Mesenteric fat pad (tissue), 1 donor: ENCODE measurements at places on chromosomes 6 and 20.
A peak's percentile ranks its signal among the peaks of the same experiment; 100 is the strongest.

GRCh38 chr6:52594221-52594620 is 17.4 kb upstream of the TRAM2 start:
- DNase-seq: no peak

- DNase-seq: peak; percentile 37
These were observed 9.2 kb downstream of the BEND3 start for GRCh38 chr6:107106165-107106564.

- DNase-seq: no peak
These were observed 121.4 kb upstream of the TRAF3IP2 start for GRCh38 chr6:111727041-111727440.

GRCh38 chr20:1035466-1035865 is 33.4 kb upstream of the RSPO4 start:
- DNase-seq: no peak

DNA sequence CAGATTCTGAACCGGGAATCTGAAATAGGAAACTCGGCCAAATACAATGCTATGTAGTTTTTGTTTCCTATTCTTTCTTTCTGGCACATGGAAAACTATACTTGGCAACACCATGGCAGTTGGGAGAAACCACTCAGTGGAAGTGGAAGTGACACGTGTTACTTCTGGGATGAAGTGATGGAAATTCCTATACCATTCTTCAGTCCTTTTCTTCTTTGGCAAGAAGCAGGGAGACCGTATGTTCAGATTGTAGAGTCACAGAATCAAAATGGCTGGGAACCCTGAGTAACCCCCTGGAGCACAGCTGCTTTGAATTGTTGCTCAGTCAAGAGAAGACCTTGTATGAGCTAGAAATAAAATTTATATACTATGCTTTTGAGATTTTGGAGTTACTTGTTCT is 18.8 kb upstream of the TINAG start:
- no peak for DNase-seq

DNA sequence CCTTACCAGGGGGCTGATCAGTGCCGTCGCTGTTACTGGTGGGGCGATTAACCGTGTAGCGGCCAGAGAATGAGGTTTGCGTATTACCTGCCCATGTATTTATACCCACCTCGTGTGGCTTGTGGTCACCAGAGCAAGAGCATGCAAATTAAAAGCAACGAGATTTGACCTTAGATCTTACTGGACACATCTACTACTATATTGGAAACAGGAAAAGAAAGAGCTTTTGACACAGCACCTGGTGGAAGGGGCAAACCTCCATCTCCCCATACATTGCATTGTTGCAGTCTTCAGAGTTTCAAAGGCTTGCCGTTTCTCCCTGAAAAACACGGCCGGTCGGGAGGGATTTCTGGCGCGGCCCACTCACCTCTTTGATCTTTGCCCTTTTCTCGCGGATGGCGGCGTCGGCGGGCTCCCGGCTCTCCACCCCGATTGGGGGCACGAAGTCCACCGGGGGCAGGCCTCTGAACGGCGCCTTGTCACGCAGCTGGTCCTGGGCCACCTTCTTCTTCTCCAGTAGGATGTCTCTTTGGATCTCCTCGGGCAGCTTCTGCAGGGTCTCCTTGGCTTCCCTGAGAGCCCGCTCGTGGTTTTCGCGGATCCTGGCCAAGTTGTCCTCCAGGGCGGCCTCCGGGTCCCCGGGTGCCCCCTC is 1.3 kb downstream of the MAN1A1 start:
- no peak for DNase-seq

DNA sequence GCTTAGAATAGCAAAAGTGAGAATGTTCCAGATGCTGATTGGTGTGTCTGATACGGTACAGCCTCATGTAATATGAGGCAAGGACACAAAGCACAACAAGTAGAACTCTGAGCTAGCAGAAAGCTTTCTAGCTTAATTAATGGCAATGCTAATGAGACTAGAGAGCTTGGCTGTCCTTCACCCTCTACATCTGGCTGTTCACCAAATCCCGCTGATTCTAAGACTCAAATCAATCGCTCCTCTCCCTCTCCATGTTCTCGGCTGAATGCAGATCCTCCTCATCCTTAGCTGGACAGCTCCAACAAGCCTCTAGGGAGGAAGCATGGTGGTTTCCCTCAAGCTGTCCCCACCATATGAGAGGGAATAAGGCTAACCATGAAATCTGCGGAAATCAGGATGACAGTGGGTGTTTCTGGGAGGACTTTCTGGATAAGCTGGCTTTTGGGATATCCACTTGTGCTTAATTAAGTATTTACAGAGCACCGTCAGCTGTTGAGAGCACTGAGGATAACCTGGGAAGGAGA is 128.9 kb downstream of the FOXC1 start:
- DNase-seq: no peak

DNA sequence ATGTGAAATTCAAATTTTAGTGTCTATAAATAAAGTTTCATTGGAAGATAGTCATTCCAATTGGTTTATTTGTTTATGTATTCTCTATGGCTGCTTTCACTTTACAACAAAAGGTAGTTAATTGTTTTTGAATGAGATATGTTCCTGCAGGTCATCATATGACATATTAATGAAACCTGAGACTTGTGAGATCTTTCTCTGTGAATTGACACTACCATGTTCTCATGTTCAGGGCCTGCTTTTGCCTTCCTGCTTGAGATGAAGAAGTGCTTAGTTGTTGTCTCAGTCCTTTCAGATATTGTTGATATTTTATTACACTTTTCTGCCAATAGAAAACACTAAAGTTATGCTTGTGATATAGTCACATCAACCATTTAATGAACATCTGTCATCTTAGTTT is 132.5 kb downstream of the UTRN start:
- DNase-seq: no peak

DNA sequence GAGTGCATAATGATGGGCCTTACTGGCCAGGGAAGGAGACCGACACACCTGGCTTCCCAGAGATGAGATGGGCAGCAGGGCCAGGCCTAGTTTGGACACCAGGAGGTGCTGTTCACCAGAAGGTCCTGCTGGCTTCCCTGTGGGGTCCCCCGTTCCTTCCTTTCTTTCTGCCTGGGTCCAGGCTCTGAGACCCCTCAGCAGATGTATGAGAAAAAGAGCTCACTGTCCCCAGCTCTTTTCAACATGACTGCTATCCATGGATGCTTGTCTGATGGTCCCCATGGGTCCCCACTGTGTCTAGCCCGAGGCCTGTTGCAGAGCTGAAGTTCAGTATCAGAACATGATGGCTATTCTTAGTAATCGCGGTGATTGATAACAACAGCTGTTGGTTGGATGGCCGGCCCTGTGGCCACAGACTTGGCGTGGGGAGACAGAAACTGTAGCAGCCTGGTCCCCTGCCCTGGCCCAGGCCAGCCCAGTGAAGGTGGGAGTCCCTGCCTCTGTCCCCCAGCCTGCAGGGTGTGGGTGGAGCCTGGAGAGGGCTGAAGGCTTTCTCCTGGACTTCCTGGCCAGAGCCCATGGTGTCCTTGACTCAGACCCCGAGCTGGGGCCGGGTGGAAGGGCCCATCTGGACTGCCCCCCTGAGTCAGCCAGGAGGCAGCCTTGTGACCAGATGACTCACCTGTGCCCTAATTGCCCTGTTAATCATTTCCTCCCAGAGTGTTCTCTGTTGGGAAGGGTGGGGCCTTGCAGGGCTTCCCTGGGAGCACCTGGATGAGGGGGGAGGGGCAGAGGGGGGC is 9.9 kb upstream of the BAK1 start:
- DNase-seq: no peak

GRCh38 chr6:39947611-39948068 is 13.4 kb upstream of the MOCS1 start:
- no peak for DNase-seq

GRCh38 chr6:152002306-152002705 is 194.8 kb downstream of the ESR1 start:
- no peak for DNase-seq

DNA sequence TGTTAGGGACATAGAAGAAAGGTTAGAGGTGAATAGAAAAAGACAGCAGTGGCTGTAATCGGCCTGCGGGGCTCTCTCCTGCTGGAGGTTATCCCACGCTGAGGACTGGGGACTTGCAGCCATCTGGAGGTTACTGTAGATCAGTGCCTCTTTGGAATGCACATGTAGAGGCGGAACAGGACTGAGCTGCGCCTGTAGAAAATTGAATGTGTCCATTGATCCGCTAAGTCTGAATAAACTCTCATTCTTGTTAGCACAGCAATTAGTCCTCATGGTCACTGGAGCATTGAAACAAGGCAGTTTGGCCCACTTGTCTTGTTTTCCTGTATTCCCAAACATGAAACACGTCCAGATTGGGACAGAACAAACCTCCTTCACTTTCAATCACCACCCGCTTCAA is 46.3 kb upstream of the F13A1 start:
- DNase-seq: no peak

DNA sequence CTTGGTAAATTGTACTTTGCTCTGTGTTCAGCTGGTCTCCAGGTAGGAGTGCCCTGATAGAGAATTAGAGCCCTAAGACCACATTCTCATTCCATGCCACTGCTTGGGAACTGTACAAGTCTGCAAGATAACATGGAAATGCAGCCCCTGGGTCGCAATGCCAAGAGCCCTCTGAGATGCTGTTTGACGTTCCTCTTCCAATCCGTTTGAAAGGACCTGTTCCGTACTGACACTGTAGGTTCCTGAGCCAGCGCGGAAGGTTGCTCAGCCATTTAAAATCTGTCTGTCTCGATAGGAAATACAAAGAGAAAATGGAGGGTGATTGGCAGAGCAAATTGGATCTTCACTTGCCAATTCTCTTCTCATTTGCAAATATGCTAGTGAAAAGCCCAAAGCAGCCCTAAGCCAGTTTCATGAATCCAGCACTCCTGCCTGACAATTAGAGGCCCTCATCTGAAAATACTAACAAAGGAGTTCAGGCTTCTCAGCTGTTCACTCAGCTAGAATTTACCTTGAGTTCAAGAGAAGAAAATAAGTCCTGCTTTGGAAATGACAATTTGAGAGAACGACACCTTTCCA is 100.6 kb upstream of the AFDN start:
- no peak for DNase-seq

GRCh38 chr6:106102034-106102433 is 15.9 kb downstream of the PRDM1 start:
- no peak for DNase-seq

- no peak for DNase-seq
These were observed 31.3 kb upstream of the BMP2 start for GRCh38 chr20:6735942-6736845.

GRCh38 chr20:58212636-58213035 is 15.8 kb downstream of the ANKRD60 start:
- no peak for DNase-seq

GRCh38 chr6:118881440-118882313 is 12.3 kb upstream of the ASF1A start:
- DNase-seq: no peak

GRCh38 chr6:118551063-118552053 is 3.3 kb downstream of the PLN start:
- no peak for DNase-seq

- DNase-seq: peak; percentile 71
These were observed 152.4 kb upstream of the SNX9 start for GRCh38 chr6:157670466-157671186.

- no peak for DNase-seq
These were observed 1.1 kb upstream of the SAMD5 start for GRCh38 chr6:147507162-147508041.

DNA sequence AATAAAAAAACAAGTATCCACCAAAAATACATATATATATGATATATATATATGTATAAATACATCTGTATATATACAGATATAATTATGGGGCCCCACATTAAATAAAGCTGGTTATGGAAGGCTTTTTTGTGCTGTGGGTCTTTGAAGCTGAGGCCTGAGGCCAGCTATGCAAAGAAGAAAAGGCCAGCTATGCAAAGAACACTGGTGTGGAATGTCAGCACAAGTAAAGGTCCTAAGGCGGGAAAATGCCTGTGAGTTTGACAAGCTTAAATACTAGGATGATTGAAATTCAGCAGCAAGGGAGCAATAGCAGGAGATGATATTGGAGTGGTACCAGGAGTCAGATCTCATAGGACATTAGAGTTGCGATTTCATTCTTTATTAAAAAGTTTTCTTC is 25.2 kb downstream of the ADGRF1 start:
- DNase-seq: no peak

- DNase-seq: no peak
These were observed 114.1 kb downstream of the KIF16B start for GRCh38 chr20:16459019-16459700.

GRCh38 chr6:26199057-26199772 is 112.0 kb downstream of the HFE start:
- peak; percentile 93 for DNase-seq

- DNase-seq: no peak
These were observed 1.6 kb upstream of the MED23 start for GRCh38 chr6:131629651-131630050.

GRCh38 chr6:141212296-141212695 is 920.4 kb upstream of the GJE1 start:
- DNase-seq: no peak

DNA sequence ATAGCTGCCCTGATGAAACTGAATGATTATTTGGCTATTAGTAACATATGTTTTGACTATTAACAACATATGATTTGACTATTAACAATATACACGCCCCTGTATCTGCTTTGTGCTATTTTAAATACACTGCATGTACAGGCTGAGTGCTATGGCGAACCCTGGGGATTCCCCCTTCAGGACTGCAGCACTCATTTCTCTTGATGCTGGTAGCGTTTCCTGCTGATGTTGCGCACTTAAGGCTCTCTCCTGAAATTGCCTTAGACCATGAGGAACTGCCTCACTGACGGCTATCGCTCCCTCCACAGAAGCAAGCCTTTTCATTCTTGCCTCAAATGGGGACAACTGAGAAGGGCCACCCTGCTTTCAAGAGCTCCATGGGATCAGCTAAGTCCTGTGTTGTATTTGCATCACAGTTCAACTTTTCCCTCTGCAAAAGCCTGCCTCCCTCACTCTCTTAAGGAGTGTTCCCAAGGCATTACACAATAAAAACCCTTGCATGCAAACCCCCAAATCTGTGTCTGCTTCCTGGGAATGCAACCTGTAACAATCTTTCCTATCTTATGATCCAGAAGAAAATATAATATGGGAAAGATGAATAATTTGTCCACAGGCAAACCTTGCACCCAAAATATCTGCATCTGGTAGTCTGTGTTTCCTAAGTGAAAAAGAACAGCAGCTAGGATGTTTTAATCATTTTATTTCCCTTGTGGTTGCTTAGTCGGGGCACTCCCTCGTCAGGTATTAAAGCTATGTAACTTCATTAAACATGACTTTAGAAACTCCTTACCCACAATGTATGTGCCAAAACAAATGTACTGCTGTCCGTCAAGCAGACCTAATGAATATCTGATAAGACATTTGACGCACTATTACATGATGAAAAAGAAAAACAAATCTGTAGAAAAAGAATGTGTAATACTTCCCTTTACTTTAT is 456.4 kb downstream of the COL12A1 start:
- DNase-seq: no peak
